HL-60 (cell line): ENCODE measurements at places on chromosomes 13 and 19.

GRCh38 chr13:93708308-93709075 lies 481.9 kb downstream of the GPC6 start:
- no peak for DNase-seq

DNA sequence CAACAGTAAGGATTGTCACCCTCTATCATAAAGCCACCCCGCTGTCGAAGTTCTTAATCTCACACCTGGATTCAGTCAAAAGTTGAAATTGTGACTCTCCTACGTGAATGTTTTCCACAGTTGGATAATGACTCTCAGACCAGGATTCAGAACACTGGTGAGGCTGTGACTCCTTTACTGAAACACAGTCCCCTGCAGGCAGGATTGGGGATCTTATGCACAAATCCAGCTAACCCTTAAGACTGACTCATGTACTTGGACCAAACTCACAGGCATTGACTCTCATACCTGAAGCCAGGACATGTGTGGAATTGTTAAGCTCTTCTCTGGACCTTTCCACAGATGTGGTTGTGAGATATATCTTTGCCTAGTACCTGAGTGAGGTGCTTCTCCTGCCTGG lies 46.8 kb downstream of the ZNF85 start:
- DNase-seq = no peak

- DNase-seq = no peak
These were observed 33.8 kb upstream of the SACS start for GRCh38 chr13:23467048-23467931.

- DNase-seq = no peak
These were observed 128.5 kb downstream of the GPC6 start for GRCh38 chr13:93355094-93355493.

- peak; percentile 70 for DNase-seq
These were observed 4.4 kb upstream of the KCNN4 start for GRCh38 chr19:43784981-43785808.

GRCh38 chr13:21297914-21298831 lies 121.7 kb downstream of the MRPL57 start:
- peak; percentile 85 for DNase-seq

- DNase-seq = peak; percentile 16
These were observed 73.8 kb downstream of the CCDC70 start for GRCh38 chr13:51935326-51936171.

DNA sequence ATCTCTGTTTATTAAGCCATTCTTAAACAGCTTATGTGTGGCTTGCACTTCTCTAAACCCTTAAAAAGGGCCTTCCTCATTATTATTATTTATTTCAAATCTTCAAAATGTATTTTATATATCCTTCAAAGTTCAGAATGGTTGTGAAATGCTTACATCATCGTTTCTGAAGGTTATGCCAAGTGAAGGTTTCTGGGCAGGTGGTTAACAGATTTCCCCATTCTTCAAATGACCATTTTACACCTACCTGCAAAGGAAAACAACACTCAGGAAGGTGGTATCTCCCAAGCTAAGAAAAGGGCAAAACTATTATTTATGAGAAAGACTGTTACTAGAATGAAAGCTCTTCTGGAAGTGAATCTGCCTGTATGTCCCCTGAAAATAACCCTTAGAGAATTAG lies 191.6 kb downstream of the SHISA2 start:
- no peak for DNase-seq
